Renal pelvis (tissue), 12 donors: ENCODE measurements at places on chromosomes 3 and 15.

DNA sequence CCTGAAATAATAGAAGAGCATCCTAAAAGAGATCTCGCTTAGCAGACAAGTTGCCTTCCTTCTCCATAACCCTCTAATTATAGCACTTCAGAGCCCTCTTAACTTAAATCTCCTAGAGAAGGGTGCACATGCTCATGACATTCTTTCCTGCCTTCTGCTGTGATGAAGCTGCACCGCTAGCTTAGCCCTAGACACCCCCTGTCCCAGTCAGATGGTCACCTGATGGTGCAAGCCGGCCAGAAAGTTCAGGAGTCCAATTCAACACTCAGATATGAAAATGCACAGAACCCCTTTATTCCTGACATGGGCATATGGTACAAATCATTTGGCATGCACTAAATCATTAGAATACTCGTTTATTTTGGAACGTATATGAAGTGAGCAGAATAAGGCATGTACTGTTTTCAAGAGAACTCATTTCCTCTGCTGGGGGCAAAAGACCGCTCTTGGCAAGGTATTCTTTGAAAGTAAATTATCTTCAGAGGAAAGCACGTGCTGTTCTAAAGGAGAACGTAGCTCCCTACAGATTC is 420.4 kb upstream of the PROK2 start:
- no peak for DNase-seq

DNA sequence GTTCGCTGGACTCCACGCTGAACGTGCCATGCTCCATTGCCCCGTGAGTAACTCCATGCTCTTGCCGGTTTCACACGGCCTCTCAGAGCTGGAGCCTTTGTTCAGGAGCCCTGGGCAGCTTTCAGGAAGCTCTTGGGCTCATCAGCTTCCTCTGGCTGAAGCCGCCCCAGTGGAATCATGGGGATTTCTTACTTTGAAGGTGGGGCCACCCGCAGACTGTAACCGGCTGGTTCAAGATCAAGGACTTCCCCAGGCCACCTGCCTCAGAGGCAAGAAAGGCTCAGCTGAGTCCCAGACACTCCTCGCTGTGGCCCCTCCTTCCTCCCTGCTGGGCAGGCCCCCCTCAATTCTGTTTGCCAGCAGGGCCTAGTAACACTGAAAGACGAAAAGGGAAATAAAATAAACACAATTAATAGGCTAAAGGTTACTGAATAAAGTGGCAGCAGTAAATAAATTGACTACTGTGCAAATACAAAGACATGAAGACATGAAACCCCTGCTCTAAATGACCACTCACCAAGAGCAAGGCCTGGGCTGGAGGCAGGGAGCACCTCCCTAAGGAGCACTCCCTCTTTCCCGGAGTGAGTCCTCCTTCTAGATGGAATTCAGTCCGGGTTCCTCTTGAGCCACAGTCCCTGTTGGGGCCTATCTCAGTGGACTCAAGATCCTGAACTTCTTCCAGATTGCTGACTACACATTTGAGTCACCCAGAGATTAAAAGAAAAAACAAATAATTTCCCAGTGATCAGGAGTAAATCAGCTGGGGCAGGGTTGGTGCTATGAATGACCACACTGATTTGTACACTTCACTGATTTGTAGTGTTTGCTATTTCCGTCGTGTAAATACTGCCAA is 51.0 kb downstream of the ZDHHC19 start:
- no peak for DNase-seq

DNA sequence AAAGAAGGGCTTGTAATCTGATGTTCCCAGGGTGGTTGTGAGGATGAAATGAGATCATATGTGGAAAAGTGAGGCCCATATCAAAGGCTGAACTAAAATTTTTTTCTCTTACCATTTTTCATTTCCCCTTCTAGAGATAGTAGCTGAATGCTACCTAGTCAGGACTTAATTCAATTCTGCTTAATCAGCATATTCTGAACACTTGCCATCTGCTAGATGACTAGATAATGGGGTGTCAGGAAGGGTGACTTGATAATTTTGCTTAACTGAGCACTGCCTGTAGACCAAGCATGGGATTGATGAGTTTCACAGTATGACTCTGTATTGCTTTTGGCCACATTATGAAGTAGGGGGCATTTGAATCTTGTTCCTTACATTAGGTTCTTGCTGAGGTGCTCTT is 136.2 kb downstream of the CHST2 start:
- DNase-seq: no peak

- no peak for DNase-seq
These were observed 17.8 kb downstream of the ACKR2 start for GRCh38 chr3:42827023-42827422.

GRCh38 chr3:181103605-181104004 is 114.1 kb upstream of the DNAJC19 start:
- no peak for DNase-seq

DNA sequence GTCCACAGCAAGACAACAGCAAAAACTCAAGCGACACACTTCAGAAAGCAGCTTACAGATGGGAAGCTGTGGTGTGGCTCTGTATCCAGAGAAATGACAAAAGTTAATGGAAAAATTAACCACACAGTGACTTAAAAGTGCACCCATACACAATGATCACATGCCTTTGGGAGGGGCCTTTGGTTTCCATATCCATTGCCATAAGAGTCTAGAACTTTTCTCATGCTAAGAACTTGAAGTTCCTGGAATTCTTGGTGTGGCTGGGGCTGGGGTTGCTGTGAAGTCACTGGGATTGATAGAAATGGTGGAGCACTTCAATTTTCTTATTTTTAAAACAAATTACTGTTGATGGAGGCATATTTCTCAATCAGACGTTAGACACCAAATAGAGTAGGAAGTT is 108.6 kb upstream of the FEZF2 start:
- DNase-seq: no peak

DNA sequence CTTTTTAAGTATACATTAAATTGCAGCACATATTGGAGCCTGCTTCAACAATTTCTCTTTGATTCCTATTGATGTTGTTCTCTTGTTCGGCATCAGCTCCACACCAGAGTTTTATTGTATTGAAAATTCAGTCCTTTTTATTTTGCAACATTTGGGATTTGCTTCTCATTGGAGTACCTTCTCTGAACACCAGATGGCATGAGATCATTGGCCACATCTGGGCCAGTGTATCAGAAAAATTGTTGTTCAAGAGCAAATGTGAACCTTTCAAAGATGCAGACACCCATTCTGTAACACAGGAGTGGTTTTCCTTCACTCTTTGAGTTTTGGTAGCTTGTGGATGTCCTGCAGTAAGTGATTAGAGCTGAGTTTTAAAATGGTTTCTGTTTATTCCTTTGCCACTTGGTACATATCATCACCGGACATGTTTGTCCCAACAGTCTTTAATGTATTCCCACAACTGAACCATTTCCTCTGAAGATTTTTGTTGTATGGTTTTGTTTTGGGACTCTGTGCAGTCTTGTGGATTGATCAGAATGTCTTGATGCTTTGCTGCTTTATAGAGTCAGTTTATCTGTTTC is 96.1 kb downstream of the MCTP2 start:
- DNase-seq: peak; percentile 44

DNA sequence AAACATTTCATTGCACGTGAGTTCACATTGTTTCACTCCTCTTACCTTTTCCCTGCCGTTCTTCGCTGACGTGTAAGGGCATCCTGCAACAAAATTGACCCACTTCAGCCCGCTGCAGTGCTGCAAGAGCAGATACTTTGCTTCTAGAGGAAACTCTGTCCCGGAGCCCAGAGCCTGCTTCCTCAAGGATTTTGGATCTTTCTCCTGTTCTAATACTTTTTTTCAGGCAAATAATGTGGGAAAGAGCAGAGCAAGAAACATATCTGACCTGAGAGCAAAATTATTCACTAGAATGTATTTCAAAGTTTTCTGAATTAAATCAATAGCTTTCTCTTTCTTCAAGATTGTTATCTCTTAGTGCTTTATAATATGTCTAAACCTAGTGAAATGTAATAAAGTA is 303.9 kb downstream of the AGBL1 start:
- DNase-seq: no peak

DNA sequence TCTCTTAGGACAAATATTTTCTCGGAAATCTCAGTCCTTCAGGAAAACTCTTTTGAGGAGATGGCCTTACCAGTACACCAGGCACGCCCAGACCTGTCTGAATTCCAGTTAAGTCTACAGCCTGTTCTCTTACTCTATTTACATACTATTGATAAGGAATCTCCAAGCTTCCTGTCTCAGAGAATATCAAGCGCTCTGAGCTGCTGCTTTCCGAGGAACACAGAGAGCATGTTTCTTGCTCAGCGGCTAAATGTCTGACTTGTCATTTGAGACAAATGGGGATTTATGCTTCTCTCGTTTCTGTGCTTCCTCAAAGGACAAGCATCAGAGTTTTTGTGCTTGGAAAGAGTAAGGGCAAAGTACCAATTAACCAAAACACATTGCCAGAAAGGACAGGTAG is 112.4 kb upstream of the CCDC54 start:
- no peak for DNase-seq

DNA sequence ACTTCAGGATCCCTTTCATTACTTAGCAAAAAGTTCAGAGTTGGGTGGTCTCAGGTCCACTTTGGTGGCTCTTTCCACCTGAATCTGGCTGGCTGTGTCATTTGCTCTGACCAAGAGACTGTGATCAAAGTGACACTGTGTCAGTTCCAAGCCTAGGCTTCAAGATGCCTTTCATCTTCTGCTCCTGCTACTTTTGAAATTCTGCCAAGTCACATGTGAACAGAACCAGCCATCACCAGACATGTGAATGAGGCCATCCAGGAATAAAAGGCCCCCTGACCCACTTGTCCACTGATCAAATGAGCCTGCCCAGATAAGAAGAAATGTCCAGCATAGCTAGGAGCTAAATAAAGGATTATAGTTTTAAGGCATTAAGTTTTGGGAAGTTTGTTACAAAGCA is 132.2 kb downstream of the OSBPL10 start:
- DNase-seq: peak; percentile 14

- no peak for DNase-seq
These were observed 2.4 kb downstream of the SIAH2 start for GRCh38 chr3:150760431-150761200.

- no peak for DNase-seq
These were observed 8.0 kb upstream of the KNG1 start for GRCh38 chr3:186708983-186709679.

GRCh38 chr3:5485427-5485826 is 297.9 kb downstream of the EDEM1 start:
- no peak for DNase-seq

DNA sequence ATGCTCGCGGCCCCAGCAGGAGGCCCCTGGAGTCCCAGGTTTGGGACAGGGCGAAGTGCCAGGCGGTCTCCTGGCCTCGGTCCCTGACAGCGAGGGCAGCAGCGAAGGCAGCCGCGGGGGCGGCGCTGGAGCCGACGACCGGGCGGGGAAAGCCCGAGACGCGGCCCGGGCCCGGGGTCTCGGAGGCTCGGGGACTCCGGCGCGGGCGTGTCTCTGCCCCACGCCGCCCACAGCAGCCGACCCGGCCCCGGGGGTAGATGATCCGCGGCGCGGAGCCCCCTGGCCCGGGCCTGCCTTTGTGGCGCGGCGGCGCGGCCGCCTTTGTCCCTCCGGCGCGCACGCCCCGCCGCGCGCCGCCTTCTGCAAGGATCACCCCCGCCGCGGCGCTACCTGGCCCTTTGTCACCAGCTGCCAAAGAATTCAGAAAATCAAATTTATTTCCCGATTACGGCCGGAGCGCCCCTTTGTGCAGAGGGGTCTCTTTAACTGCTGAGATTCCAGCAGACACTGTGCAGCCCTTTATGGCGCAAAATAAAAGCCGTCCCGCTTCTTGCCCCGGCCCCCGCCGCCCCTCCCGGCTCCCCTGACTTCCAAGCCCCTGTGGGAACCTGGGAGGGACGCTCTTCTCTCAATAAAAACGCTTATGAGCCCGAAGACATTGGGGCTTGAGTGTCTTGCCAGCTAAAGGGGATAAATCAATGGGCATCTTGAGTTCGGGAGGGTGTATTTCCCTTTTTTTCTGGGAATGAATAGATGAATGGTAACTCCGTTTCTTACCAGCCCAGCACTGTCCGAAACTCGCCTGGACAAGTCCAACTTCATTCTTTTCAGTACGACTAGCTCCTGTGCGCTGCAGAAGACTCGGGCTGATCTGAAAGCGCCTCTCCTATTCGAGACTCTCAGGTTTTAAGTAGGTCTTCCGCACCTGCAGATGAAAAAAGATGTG is 68.4 kb downstream of the HES1 start:
- no peak for DNase-seq

DNA sequence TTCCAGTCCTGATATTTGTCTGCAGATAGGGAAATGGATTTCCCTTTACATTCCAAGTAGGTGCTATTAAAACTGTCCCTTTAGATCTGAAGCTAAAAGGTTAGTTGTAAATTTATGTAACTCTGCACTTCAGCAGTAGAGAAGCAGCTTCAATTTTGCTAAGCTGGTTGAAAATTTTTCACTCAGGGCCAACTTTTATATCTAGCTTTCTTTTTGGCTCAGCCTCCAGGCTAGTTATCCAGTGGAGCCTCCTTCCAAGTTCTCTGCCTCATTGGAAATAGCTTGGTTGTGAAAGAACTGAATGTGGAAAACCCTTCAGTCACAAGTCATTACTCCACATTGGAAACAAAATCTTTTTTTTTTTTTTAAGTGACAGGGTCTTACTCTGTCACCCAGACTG is 8.2 kb upstream of the ZNF660 start:
- no peak for DNase-seq

DNA sequence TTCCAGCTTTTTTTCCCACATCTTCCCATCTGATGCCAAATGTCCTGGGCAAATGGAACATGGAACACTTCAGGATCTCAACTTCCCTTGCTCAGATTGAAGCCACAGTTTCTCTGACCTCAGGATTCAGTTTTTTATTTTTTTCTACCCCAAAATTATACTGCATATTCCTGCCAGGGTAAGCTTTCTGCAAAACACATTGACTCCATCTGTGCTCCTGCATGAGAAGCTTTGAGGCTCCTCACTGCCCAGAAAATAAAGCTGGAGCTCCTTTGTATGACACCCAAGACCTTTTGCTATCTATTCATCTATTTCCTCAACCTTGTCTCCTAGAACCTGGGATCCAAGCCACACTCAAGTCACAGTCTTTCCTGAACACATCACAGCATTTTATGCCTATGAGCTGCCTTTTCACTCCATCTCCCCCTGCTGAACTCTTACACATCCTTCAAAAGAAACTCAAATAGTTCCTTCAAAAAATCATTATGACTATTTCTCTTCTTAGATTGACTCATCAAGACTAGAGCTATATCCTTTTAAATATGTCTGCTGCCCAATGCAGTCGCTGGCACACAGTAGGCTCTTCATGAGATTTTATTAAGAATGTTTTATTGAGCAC is 57.4 kb upstream of the PSMD6 start:
- no peak for DNase-seq

DNA sequence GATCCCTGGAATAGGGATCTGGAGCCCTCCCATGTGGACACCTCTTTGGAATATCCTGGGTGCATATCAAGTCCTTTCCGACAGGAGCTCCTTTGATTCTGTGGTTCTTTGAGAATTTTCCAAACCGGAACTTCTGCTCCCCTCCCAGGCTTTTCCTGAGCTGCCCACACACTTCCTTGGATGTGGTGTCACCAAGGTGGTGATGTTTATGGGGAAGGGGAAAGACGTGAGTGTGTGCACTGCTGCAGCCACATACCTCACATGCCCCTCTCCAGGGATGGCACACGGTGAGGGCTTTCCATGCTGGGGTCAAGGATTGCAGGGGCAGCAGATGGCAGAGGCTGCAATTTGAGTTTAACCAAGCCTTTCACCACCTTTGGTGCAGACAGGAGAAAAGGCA is 27.9 kb upstream of the PSTPIP1 start:
- DNase-seq: no peak

GRCh38 chr3:141383555-141384129 is 15.3 kb downstream of the ZBTB38 start:
- no peak for DNase-seq

- DNase-seq: no peak
These were observed 919.1 kb downstream of the MCTP2 start for GRCh38 chr15:95150466-95150865.

- DNase-seq: no peak
These were observed 602 bp downstream of the TRIM71 start for GRCh38 chr3:32818229-32818969.
